ENCODE measurements at places on chromosomes 2 and 18. TPM values are rescaled to one million over a fixed set of nuclear protein-coding genes. Genes with fewer than 3 reads are reported as not detected.

DNA sequence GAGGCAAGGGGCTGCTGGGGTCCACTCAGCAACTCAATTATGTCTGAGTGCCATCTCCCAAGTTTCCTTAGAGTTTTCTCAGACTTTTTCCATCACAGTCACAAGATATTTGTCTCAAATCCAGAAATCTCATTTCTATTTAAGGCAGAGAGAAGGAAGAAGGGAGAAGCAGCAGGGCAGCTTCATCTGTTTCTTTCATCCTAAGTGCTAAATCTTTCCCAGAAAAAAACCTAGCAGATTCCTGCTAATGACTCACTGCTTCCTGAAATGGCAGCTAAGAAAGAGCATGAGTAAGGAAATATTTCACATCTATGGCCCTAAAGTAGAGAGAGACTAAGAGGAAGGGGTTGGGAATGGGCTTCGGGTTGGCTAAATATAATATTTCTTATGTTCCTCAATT, 88.0 kb downstream of the KYNU start:
- no peak overlapping the region for H3K27ac ChIP-seq
- no peak for DNase-seq
- no peaks in the 10 kb centered on the region for H3K27me3 ChIP-seq
- no peaks in the 10 kb centered on the region for H3K4me1 ChIP-seq

- no peak overlapping the region for H3K4me3 ChIP-seq
- no peaks in the 10 kb centered on the region for H3K36me3 ChIP-seq
- H3K27me3 ChIP-seq, result peaks cover 36% of the 10 kb centered on the region
- H3K27ac ChIP-seq, result no peak overlapping the region
Observed at GRCh38 chr2:44951714-44952113, 10.2 kb downstream of the SIX3 start.

- H3K4me3 ChIP-seq, result no peak overlapping the region
- no peak overlapping the region for H3K27ac ChIP-seq
- H3K4me1 ChIP-seq, result peaks cover 6% of the 10 kb centered on the region
- H3K36me3 ChIP-seq, result no peaks in the 10 kb centered on the region
Observed at GRCh38 chr2:112140899-112141625, 2.9 kb downstream of the FBLN7 start.

- no peak overlapping the region for H3K27ac ChIP-seq
- DNase-seq, result no peak
- H3K27me3 ChIP-seq, result no peaks in the 10 kb centered on the region
- H3K4me3 ChIP-seq, result no peak overlapping the region
- no peaks in the 10 kb centered on the region for H3K4me1 ChIP-seq
Observed at GRCh38 chr2:191188550-191189093, 37.8 kb upstream of the STAT4 start.

GRCh38 chr18:48256848-48257247, 152.3 kb downstream of the ZBTB7C start:
- no peaks in the 10 kb centered on the region for H3K4me1 ChIP-seq
- no peak for DNase-seq
- H3K36me3 ChIP-seq, result no peaks in the 10 kb centered on the region
- no peak overlapping the region for H3K4me3 ChIP-seq

GRCh38 chr2:144268036-144268678, 251.8 kb downstream of the ZEB2 start:
- H3K4me1 ChIP-seq, result peaks cover 15% of the 10 kb centered on the region
- H3K4me3 ChIP-seq, result no peak overlapping the region
- no peaks in the 10 kb centered on the region for H3K27me3 ChIP-seq
- DNase-seq, result no peak

GRCh38 chr18:13448335-13448795, 229.8 kb downstream of the LDLRAD4 start:
- H3K36me3 ChIP-seq, result no peaks in the 10 kb centered on the region
- DNase-seq, result no peak
- H3K4me1 ChIP-seq, result peaks cover 32% of the 10 kb centered on the region
- H3K27me3 ChIP-seq, result no peaks in the 10 kb centered on the region

DNA sequence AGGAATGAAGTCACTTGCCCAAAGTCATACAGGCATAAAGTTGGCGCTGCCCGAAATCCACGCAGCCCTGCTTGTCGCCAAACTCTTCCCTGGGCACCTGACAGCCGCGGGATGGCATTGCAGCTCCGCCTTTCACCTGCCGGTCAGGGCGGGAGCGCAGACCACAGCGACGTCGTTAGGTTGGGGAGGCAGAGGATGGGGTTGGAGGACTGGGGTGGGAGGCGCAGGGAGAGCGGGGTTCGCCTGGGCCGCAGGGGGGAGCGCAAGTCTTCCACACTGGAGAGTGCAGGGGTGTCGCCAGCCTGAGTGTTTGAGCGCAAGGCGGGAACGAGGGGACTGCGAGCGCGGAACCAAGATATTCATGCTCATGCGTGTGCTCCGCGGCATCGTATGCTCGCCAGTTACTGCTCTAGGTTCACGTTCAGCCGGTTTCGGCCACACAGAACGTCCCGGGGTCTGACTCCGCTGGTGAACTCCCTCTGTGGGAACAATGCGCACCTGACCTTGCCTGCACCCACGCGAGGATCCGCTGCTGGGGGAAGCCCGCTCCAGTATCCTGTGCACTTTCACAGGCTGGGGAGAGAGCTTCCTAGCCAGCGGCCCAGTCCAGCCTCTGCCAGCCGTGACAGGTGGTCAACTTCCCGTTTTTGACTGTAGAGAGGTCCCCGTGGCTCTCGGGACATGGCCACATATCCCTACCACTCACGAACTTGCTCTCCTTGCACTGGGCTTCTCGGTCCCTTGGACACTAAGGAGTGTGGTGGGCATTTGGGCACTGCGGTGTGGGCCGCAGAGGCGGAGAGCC, 767 bp upstream of the NPPC start:
- peak overlapping the region; percentile 46 for H3K4me3 ChIP-seq
- H3K27ac ChIP-seq, result no peak overlapping the region
- peaks cover 14% of the 10 kb centered on the region for H3K4me1 ChIP-seq

DNA sequence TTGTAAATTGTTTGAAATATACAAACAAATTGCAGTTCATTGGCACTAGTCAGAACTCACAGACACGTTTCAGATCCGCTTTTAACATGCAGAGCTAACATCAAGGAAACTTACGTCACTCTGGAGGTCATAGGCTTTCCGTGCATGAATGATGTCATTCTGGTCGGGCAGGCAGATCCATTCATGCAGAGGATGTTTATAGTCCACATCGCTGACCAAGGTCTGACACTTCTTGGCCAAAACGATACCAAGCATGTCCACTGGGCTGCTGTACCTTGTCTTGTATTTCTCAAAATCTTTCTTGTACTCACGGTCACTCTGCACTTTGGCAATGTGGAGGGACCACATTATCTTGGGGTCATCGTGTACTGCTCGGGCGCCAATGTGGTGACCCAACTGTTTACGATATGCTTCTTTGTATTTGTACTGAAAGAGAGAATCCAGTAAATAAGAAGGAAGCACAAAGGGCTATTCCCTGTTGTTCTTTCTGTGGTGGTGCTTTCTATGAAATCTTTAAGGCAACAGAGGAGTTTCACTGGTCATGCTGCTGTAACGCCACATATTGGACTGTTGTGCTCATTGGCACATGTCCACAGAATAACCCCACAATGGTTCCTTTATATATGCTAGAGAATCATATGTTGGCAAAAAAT, 114.8 kb downstream of the NEB start:
- H3K4me1 ChIP-seq, result peaks cover 29% of the 10 kb centered on the region
- H3K27ac ChIP-seq, result peak overlapping the region; percentile 64
- H3K4me3 ChIP-seq, result peak overlapping the region; percentile 30
- DNase-seq, result peak; percentile 57
- H3K36me3 ChIP-seq, result no peaks in the 10 kb centered on the region
- H3K27me3 ChIP-seq, result no peaks in the 10 kb centered on the region

GRCh38 chr2:71243634-71244301, 16.9 kb upstream of the PAIP2B start:
- no peak for DNase-seq
- no peak overlapping the region for H3K27ac ChIP-seq
- no peaks in the 10 kb centered on the region for H3K4me1 ChIP-seq
- no peaks in the 10 kb centered on the region for H3K36me3 ChIP-seq
- no peak overlapping the region for H3K4me3 ChIP-seq

DNA sequence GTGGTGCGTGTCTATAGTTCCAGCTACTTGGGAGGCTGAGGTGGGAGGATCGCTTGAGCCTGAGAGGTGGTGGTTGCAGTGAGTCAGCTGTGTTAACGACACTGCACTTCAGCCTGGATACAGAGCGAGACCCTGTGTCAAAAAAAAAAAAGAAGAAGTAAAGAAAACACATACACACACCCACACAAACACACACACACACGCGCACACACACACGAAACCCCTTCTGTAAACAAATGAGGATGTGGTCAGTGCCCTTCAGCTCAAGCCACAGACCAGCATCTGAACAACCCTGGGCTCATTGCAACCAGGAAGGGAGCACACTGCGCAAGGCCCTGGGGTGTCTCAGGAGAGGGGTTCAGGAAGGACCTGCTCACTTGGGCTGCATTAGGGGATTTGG, 47.9 kb upstream of the KCNF1 start:
- no peaks in the 10 kb centered on the region for H3K27me3 ChIP-seq
- H3K36me3 ChIP-seq, result no peaks in the 10 kb centered on the region
- H3K4me3 ChIP-seq, result no peak overlapping the region
- no peaks in the 10 kb centered on the region for H3K4me1 ChIP-seq

DNA sequence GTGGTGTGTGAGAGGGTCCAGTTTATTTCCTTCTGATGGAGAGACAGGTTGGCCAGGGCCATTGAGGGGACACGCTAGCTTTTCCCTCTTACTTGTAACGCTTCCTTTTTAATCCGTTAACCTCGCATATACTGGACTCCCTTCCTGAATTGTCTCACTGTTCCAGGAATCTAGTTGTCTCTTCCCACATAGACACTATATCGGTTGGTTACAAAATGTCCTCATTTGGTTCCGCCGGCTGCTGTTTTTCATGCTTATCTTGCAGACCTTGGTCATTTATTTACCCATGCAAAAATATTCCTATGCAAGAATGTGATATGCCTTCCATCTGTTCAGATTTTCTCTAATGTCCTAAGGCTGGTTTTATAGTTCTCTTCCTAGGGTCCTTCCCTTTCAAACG, 35.0 kb downstream of the NEURL3 start:
- no peak for DNase-seq
- H3K4me1 ChIP-seq, result no peaks in the 10 kb centered on the region
- H3K27me3 ChIP-seq, result no peaks in the 10 kb centered on the region

GRCh38 chr2:71884303-71885042, 263.2 kb downstream of the CYP26B1 start:
- DNase-seq, result peak; percentile 45
- H3K4me1 ChIP-seq, result peaks cover 8% of the 10 kb centered on the region
- no peak overlapping the region for H3K27ac ChIP-seq

DNA sequence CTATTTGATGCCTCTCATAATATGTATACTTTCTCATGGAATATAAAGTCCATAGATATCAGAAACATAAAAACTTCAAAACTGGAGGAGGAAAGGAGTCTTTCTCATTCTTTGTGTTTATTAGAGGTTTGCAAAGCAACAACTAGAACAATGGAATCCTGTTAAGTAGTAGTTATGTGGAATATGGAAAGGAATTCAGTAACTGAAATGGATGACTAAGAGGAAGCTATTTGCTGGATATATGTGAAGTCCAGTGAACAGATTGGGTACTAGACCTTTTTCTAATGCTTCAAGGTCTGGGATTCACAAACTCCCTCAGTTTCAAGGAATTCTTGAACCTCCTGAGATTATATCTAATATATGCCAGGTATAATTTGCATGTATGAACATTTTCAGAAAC, 353.6 kb upstream of the FANCL start:
- DNase-seq, result no peak
- H3K27ac ChIP-seq, result no peak overlapping the region
- no peaks in the 10 kb centered on the region for H3K36me3 ChIP-seq
- no peak overlapping the region for H3K4me3 ChIP-seq

DNA sequence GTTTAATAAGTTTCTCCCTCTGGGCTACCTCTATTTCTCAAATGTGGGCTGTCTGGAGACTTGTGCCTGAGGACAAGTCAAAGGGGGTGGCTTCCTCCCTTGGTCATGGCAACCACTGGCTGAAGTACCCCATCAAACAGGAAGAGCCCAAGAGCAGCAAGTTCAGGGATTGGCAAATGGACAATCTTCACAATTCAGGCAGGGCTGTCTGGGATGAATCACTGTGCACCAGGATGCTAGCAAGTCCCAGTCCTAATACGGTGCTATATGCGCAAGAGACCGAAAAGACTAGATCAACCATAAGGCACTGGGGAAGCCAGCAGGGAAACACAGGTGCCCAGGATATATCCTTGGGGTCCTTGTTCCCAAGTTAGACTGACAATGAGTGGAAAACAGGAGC, 75.5 kb downstream of the ANTXR1 start:
- H3K36me3 ChIP-seq, result peaks cover 39% of the 10 kb centered on the region
- peaks cover 49% of the 10 kb centered on the region for H3K4me1 ChIP-seq
- no peak for DNase-seq
- no peak overlapping the region for H3K27ac ChIP-seq

DNA sequence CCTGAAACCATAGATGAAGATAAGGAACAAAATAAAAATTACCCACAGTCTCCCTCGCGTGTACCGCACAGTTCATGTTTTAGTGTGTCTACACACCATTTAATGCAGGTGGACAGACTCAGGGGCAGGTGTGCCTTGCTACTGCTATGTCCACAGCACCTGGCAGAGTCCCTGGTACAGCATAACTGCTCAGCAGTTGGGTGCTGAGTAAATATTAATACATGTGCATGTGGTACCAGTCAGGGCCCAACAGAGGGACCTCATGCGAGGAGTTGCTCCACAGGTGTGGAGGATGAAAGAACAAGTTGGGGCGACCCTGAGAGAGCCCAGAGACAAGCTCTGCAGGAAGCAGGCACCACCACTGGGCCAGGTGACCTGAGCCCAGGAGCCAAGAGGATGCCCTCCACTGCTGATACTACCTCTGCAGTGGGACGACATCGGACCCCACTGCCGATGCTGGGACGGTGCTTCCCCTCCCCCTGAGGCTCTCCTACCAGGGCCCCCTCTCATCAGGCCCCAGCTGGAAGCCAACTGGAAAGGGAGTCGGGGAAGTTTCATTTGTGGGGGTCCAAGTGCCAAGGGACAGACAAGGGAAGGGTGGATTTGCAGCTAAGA, 100.8 kb downstream of the NEDD4L start:
- H3K4me1 ChIP-seq, result no peaks in the 10 kb centered on the region
- H3K27ac ChIP-seq, result no peak overlapping the region
- no peaks in the 10 kb centered on the region for H3K36me3 ChIP-seq
- H3K27me3 ChIP-seq, result peaks cover 57% of the 10 kb centered on the region

Gene GPR75
- total RNA-seq, result 4.8 TPM

Gene LHCGR
- total RNA-seq, result not detected

Gene ARHGAP28
- total RNA-seq, result not detected
